ENCODE measurements at places on chromosomes 11 and 22.
A peak's percentile ranks its signal among the peaks of the same experiment; 100 is the strongest.

DNA sequence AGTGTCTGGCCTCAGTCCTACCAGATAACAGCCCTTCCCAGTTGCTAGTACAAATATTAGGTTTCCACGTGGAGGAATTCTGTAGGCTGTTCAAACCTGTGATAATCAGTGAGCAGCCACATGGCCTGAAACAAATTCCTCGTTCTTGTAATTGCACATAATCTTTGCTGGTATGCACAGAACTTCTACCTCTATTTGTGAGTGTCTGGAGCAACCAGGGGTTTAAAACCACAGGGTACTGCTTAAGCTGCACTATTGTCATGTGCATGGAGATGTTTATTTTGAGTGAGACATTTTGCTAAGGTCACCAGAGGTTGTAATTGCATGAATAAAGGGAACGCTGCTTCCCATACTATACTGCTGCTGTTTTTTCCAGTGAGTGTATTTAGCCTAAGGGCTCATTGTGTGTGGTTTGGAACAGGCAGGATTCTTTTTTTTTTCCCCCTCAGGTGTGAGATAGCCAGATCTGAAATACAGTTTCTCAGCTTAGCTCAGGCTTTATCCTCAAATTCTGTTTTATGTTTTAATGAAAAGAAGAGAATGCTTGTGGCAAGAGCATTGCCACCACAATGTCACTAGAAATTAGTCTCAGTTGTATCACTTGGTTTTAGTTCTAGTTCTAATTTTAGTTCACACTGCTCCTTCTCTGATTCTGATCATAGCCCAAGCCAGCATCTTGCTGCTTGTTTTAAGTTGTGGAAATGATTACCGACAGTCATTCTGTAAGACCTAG, 60.5 kb downstream of the CYB5R2 start:
- DNase-seq, result no peak

GRCh38 chr11:117851852-117852251, 24.6 kb downstream of the FXYD6 start:
- no peak for DNase-seq

- DNase-seq, result no peak
These were observed 686.9 kb downstream of the FAM181B start for GRCh38 chr11:82046778-82047177.

- no peak for DNase-seq
These were observed 39.7 kb downstream of the YWHAH start for GRCh38 chr22:31983911-31984656.

DNA sequence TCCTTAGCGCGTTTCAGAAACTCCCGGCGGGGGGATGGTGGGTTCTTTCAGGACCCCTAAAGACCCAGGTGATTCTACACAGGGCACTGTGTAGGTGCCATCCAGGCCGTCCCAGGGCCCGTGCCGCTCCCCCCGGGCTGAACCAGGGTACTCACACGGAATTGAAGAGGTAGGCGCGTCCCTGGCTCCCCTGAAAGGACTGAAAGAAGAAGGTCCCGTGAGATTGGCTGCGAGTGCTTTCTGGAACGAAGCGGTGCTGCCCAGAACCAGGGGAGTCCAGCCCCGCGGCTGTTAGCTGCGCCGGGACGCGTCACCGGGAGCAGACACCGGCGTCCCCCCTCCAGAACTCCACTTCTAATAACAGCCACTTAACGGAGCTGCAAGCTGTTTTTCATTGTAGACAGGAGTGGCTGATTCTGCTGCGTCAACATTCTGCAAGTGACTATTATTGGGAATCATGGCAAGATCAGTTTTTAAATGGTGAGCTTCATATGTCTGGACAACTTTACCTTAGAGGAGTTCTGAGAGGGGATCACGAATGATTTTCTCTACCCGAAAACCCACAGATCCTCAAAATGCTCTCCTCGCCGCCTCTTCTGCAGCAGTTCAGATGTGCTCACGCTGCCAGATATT, 31.8 kb downstream of the YPEL1 start:
- DNase-seq, result no peak

- DNase-seq, result no peak
These were observed 358.2 kb downstream of the DDX10 start for GRCh38 chr11:109023036-109023435.

DNA sequence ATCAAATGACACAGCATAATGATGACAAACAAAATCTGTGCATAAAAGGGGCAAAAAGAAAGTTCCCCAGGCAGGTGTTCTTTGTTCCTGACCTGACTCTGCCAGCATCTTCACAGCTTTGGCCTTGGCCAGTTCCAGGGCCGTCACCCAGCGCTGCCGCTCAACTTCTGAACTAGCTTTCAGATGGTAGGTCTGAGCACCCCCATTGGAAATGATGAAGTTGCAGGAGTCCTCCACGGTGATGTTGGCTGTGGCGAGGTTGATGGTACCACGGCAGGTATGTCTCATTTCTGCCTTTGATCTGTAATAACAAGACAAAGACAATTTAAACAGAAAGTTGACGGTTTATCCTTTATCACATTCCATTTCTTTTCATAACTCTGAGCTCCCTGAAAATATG, 5.3 kb downstream of the OSBP start:
- DNase-seq, result peak; percentile 21

- DNase-seq, result no peak
These were observed 14.2 kb downstream of the ATM start for GRCh38 chr11:108237058-108237481.

GRCh38 chr11:9214765-9215164, 50.4 kb downstream of the DENND5A start:
- no peak for DNase-seq

DNA sequence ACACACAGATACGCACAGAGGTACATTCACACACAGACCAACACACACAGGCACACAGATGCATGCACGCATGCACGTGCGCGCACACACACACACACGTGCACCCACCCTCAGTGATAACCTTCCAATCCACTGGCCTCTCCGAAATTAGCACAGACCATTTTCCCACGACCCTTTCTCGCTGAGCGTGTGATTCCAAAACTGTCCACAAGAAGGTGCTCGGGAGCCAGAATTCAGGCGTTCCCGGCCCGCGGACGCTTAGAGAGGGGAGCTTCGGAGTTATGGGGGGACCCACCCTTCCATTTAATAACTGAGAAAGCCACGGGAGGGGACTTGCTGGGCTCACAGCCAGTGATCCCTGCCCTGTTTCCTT, 33.8 kb upstream of the SLC35C1 start:
- DNase-seq, result peak; percentile 85

DNA sequence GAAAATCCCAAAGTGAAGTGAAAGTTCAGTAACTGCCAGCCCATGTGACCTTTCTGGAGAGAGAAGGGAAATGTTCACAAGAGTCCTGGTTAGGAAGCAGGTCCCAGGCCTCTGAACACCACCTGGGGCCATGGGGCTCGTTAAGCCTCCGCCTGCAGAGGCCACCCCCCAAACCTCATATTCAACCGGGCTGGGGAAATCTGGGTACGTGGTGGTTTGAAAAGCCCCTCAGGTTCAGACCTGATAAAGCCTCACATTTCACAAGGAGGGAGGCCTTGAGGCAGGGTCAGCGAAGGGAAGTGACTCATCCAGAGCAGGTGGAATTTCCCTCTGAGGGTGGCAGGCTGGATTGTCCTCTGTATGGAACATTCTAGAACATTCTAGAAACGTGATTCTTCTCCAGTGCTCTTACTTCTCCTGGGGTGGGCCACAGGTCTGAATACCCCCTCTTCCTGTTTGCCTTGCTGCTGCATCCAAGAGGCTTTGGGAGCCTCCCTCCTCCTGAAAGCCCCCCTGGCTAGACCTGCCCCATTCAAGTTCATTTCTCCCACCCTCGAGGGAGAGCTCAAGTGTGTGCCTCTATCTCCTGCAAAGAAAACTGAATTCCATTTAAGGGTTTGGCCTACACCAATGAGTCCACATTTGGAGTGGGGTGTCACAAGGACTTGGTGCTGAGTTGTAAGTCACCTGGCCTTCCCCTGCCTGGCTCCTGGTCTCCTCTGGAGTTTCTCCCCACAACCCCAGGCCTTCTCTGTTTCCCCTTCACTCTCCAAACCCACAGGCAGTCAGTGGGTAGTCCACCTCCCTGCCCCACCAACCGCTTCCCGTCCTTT, 6.3 kb downstream of the FXYD2 start:
- DNase-seq, result peak; percentile 67

GRCh38 chr11:2975594-2975993, 16.5 kb downstream of the NAP1L4 start:
- DNase-seq, result peak; percentile 24

DNA sequence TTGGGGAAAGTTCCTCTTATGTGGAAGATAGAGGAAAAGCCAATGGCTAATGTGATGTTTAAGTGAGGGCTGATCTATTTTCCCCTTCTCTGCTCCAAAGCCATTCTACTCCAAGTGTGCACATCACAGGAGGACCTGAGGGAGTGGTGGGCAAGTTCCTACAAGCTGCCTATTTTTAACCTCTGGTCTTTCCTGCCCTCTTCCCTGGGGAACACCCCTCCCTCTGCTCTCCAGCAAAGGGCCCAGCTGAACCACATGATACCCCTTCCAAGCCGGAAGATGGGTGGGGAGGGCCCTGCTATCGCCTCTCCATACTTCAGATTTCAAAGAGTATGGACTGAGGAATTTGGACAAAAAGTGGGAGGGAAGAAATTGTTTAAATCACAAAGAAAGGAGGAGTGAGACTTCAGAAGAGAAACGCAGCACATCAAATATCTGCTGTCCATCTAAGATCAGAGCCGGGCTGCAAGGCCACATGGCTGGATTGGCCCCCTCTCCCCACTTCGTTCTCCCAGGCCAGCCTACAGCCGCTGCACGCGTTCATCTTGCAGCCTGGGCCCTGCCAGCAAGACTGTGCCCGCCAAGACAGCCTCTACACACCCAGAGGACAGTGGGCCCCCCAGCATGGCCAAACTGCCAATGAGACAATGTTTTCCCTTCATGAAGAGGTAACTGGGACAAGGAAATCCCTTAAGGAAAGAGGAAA, 77.5 kb downstream of the MICAL3 start:
- no peak for DNase-seq

GRCh38 chr11:110230377-110230776, 66.0 kb downstream of the RDX start:
- no peak for DNase-seq

- DNase-seq, result no peak
These were observed 37.9 kb upstream of the PPARA start for GRCh38 chr22:46112405-46112804.

- DNase-seq, result no peak
These were observed 103.0 kb downstream of the FBXO7 start for GRCh38 chr22:32577591-32577990.

- no peak for DNase-seq
These were observed 599.1 kb upstream of the FAT3 start for GRCh38 chr11:91625495-91625894.

- DNase-seq, result no peak
These were observed 17.9 kb upstream of the RRAS2 start for GRCh38 chr11:14376920-14377319.

DNA sequence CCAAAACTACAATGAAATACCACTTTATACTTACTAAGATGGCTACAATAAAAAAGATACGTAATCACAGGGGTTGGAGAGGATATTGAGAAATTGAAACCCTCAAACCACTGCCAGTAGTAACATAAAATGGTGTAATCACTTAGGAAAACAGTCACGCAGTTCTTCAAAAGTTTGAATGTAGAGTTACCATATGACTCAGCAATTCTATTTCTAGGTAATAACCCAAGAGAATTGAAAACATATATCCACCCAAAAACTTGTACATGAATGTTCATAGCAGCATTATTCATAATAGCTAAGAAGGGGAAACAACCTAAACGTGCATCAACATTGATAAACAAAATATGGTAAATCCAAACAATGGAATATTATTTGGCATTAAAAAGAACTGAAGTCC, 24.4 kb upstream of the PSMA1 start:
- no peak for DNase-seq

DNA sequence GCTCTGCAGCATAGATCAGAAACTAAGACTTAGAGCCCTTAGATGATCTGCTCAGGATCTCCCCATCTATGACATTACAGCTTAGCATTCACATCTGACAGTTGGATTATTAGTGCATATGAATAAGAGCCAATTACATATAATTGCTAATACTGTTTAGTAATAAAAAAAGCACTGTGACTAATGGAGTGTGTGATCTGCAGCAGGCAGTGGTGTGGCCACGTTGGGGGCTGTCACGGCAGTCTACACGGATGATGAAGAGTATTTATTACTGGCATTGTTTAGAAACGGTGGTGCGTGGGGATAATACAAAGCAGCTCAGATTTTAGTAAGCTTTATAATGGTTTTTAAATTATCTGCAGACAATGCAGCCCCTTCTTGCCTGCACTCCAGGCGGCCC, 93.5 kb upstream of the TIMP3 start:
- no peak for DNase-seq

GRCh38 chr11:9861860-9862725, 198.2 kb downstream of the SWAP70 start:
- peak; percentile 53 for DNase-seq

DNA sequence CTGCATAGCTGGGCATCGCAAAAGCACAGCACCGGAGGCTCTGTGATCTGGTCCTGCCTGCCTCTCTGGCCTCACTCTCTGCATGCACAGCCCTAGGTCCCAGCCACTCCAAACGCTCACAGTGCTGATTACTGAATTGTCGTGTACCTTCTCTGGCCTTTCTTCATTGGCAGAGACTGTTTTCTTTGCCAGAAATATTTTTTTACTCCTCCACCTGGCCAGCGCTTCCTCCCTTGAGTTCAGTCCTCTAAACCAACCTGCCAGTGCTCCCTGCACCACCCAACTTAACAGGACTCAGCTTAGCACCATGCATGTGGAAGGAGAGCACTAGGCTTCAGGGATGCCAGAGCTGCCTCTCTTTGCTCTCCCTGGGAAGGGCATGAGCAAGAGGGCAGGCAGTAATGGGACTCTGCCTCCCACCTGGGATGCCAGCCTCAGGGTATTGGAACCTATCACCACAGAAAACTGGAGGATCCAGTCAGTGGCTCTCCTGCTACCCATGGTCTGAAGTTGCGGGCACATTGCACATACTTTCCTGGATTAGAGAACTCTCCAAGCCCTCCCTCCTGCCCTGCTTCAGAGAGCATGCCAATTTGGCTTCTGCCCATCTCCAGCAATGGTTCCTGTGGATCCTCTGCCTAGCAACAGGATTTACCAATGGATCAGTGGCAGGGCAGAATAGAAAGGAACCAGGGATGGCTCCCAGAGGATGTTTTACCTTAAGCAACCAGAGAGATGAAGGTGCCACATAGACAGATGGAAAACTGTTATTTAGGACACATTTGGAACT, 37.0 kb upstream of the GNAZ start:
- no peak for DNase-seq

- DNase-seq, result peak; percentile 54
These were observed 30.5 kb upstream of the FNBP4 start for GRCh38 chr11:47797633-47798032.

GRCh38 chr11:64759722-64760719, at the start of gene PYGM:
Gene PYGM, minus strand, starts transcription at chr11:64759974. Its CDS starts 76 bp downstream, at chr11:64759898.
- DNase-seq, result no peak

DNA sequence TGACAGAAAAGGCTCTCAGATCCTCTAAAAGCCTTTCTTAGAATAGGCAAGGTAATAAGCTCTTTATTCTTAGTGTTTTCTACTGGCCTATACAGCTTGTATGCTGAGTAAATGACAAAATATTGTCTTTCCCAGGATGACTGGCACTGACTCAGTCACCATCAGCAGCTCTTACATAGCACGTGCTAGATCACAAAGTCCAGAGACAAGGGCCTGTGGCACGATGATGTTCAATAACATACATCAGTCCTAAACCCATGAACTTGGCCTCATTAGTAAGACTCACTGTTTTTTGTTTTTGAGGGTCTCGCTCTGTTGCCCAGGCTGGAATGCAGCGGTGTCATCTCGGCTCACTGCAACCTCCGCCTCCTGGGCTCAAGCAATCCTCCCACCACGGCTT, 42.7 kb downstream of the CELF1 start:
- peak; percentile 7 for DNase-seq

All from activated CD4-positive, alpha-beta T cell treated with anti-CD3 and anti-CD28 coated beads, Interleukin-2, amount 50 U/mL, for 48 hours (primary cell).